OCI-LY7 (cell line): ENCODE measurements at places on chromosomes 7 and 10. TPM values are rescaled to one million over a fixed set of nuclear protein-coding genes. Genes with fewer than 3 reads are reported as not detected.
A peak's percentile ranks its signal among the peaks of the same experiment; 100 is the strongest.

GSDME gene
- total RNA-seq: 33.0 and 47.0 TPM in 2 replicates

XRCC2 gene
- total RNA-seq: 40.1 and 49.6 TPM in 2 replicates

- DNase-seq: no peak
Measured at GRCh38 chr7:159088016-159088865, 56.4 kb downstream of the VIPR2 start.

GRCh38 chr7:141281311-141281710, 207.4 kb downstream of the TMEM178B start:
- no peak for DNase-seq

ENO4 gene
- not detected in 2 replicates for total RNA-seq

DNA sequence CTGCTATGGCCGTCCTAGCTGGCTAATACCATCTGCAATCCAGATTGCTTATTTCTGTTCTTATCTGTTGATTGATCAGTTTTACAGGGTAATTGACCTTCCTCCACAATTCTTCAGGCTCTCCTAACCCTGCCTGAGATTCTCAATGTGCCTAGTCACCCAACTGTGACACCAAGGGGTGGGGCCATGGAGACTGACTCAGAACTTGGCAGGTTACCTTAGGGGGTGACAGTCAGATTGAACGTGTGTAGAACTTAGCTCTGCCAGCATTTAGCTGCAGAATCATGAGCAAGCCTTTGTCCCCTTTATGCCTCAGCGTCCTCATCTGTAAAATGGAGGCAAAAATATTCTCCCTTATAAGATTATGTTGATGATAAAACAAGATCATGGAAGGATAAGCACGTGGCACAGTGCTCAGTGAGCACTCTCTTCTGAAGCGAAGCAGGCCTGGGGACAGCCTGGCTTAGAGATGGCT, 19.1 kb upstream of the LEP start:
- DNase-seq: no peak

- no peak for DNase-seq
Measured at GRCh38 chr10:78184851-78185692, 151.4 kb downstream of the RPS24 start.

GRCh38 chr7:44607141-44608068, 978 bp downstream of the OGDH start:
- no peak for DNase-seq

- peak; percentile 87 for DNase-seq
Measured at GRCh38 chr10:104353325-104354048, at the start of gene CFAP58. Gene CFAP58, plus strand, starts transcription at chr10:104353833. Its CDS starts 65 bp downstream, at chr10:104353898.

DNA sequence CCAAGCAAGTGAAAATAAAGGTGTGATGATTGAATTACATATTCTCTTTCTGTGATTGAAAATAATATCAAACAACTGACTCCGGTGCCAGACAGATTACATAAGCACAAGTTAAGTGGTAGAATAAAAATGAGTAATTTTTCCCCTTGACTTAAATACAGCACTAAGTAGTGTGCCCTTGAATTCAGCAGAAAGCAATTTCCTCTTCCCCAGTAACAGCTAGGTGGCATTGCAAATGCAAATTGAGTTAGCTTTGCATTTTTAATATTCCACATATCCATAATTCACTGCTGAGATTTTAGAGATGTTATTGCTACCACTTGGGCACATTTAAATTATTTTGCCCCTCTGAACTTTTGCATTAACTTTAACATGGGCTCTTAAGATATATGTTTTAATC, 89.8 kb upstream of the NPVF start:
- DNase-seq: no peak

DNA sequence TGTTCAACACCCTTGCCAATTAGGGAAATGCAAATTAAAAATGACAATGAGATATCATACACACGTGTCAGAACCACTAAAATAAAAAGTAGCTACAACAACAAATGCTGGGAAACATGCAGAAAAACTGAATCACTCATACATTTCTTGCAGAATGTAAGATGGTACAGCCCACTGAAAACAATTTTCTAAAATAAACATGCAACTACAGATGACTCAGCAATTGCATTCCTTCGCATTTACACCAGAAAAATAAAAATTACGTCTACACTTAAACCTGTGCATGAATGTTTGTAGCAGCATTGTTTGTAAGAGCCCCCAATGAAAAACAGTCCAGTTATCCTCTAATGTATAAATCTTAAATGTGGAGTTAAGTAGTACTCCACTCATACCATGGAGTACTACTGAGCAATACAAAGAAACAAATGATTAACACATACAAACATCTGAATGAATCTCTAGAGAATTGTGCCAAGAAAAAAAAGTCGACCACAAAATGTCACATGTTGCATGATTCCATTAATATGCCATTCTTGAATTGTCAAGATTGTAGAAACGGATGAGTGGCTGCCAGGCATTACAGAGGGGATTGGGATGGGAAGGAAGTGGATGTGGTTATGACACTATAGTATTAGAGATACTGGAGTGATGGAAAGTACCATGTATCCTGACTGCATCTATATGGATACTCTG, 134.6 kb upstream of the NPSR1 start:
- no peak for DNase-seq

GRCh38 chr7:130346177-130346905, 1.7 kb downstream of the CPA5 start:
- no peak for DNase-seq

- DNase-seq: no peak
Measured at GRCh38 chr7:117777335-117778142, 95.7 kb downstream of the CTTNBP2 start.

DNA sequence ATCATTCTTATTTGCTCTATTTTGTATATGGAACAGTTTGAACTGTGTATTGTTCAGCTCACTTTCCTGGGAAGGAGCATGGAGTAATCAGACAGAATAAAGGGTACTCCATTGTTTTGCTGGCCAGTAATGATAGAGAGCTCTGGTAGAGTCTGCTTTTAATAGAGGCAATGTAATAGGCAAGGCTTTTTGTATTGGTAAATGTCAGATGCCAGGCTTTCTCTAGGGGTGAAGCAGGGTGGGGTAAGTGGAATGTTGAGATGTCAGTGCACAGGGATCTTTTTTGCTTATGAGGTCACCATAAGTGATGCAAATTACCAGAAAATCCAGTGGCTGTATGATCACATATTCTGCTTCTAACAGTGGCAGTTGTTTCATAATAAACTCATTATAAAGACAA, 1088.3 kb upstream of the SORCS1 start:
- no peak for DNase-seq

DNA sequence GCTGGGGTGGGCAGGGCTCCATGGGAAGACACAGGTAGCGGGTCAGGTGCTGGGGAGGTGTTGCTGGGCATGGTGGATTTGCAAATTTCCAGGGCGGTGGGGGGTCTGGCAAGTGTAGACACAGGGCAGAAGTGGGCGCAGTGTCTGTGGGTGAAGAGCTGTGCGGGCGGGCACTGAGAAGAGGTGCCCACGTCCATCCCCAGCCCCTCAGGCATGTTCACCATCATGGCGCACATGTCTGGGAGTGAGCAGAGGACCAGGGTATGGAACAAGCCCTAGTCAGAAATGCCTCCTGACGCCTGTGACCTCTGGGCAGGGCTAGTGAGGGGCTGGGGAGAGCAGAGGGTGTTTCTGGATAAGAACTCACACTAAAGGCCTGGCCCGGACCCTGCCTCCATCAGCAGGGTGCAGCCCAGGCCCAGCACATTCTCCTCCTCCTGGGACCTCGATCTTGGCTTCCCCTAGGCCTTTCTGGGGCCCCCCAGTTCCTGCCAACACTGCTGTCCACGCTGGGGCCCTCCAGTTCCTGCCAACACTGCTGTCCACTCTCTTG, 612.9 kb downstream of the PTPRN2 start:
- no peak for DNase-seq

SLC39A12 gene
- total RNA-seq: not detected in 2 replicates

DNA sequence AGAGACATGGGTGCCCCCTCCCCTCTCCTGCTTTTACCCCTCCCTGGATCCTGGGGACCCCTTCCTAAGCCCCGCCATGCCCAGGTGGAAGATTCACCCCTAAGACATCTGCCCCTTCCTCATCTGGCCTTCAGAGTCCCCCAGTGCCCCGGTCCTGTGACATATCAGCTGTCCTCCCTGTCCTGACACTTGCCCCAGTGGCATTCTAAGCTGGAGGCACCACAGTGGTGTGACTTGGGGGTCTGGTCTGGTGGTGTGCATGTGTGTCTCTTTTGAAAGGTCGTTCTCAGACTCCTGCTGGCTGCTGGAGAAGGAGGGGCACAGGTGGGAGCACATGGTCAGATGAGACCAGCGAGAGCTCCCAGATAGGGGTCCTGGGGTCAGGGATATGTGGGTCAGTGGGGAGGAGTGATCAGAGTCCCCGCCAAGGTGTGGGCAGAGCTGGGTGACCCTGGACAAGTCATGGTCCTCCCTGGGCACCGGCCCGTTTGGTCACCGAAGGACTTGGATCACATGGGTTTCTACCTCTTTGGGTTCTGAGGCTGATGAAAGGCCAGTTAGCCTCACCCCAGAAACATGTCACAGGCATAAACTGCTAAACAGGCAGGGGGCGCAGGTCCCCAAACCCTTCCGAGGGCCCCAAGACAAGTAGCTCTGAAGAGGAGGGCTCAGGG, 645 bp upstream of the TFR2 start:
- no peak for DNase-seq

SLC18A3 gene
- total RNA-seq: not detected in 2 replicates

- DNase-seq: no peak
Measured at GRCh38 chr10:76544789-76545188, 1092.8 kb downstream of the KCNMA1 start.

DNA sequence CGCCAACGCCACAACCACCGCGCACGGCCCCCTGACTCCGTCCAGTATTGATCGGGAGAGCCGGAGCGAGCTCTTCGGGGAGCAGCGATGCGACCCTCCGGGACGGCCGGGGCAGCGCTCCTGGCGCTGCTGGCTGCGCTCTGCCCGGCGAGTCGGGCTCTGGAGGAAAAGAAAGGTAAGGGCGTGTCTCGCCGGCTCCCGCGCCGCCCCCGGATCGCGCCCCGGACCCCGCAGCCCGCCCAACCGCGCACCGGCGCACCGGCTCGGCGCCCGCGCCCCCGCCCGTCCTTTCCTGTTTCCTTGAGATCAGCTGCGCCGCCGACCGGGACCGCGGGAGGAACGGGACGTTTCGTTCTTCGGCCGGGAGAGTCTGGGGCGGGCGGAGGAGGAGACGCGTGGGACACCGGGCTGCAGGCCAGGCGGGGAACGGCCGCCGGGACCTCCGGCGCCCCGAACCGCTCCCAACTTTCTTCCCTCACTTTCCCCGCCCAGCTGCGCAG, 424 bp downstream of the EGFR start:
- no peak for DNase-seq

GRCh38 chr7:77989981-77990566, 191.5 kb downstream of the PHTF2 start:
- peak; percentile 23 for DNase-seq

HOXA2 gene
- 0.42 TPM in 1 of 2 replicates, not detected in the other for total RNA-seq

DNA sequence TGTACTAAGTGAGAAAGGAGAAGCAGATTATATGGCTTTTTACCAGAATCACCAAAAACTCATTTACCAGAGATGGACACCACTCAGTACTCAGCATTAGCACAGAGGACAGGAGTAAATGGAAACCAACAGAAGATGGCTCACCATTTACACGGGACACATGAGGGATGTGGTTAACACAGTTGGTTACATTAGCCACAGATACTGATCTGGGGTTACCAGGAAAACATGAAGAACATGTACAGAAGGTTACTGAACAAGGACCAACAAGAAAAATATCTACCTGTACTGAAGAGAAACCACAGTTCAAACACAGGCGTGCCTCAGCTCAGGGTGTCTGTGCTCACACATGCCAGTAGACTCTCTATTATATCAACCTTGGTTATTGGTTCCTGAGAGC, 1285.8 kb upstream of the SORCS1 start:
- no peak for DNase-seq

GRCh38 chr7:26368542-26368941, 76.9 kb downstream of the SNX10 start:
- peak; percentile 13 for DNase-seq

GRCh38 chr7:30493228-30493627, 11.4 kb downstream of the GGCT start:
- no peak for DNase-seq

- peak; percentile 69 for DNase-seq
Measured at GRCh38 chr10:93376372-93377293, 105.5 kb downstream of the MYOF start.

CASD1 gene
- total RNA-seq: 22.6 and 24.7 TPM in 2 replicates

POLR2J3 gene
- total RNA-seq: 62.8 and 63.7 TPM in 2 replicates
